ENCODE measurements at places on chromosomes 16 and 17.

DNA sequence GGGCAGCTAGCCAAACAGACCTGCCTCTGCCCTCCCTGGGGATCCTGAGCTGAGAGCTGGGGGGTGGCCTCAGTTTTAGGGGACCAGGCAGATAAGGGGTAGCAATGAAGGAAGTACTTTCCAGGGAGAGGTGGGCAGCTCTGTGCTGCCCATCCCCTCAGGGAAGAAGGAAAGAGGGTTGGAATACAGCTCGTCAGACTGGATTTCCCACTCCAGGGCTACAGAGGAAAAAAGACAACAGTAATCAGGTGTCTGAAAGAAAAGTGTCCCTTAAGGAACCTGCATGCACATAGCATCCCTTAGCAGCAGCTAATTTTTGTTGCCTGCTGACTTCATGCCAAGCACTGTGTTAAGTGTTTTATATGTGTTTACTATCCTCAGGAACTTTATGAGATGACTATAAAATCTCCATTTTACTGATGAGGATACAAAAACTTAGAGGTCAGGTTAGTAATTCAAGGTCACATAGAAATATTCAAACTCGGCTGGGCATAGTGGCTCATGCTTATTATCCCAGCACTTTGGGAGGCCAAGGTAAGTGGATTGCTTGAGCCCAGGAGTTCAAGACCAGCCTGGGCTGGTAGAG is 3.2 kb upstream of the MRPL58 start:
- DNase-seq, result no peak

DNA sequence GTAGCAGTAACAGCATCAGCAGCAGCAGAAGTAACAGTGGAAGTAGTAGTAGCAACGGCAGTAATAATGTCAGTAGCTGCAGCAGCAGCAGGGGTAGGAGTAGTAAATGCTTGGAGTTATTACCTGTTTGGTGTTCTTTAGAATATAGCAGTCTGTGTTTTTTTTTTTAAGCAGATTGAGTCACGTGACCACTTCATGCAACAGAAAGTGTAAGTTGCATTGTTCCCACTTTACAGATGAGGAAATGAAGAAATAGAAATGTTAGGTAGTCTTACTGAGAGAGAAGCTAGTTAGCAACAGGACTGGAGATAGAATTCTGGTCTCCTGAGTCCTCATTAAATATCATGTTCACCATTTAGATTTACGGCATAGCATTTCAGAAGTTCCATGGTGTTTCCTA is 358.2 kb downstream of the HAPSTR1 start:
- no peak for DNase-seq

DNA sequence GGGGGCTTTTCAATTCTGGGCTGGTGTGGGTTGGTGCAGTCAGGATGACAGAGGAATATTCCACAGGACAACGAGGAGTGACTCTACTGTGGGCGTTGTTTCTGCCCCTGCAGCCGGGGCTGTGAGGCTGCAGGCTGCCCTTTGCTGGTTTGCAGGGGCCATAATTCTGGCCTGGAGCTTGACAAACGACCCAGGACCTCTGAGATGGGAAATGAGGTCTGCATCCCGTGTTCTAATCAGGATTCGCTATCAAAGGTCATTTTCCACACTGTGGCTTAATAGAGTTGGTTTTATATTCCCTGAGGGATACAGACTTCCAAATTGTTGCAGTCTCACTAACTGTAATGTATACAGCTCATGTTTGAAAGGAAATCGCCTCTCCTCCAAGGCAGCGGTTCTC is 180.9 kb downstream of the RPTOR start:
- DNase-seq, result no peak

GRCh38 chr17:28384281-28385036 is 13.0 kb downstream of the SARM1 start:
- DNase-seq, result peak; percentile 59

GRCh38 chr16:30009990-30010843 is 610 bp downstream of the DOC2A start:
- DNase-seq, result no peak

DNA sequence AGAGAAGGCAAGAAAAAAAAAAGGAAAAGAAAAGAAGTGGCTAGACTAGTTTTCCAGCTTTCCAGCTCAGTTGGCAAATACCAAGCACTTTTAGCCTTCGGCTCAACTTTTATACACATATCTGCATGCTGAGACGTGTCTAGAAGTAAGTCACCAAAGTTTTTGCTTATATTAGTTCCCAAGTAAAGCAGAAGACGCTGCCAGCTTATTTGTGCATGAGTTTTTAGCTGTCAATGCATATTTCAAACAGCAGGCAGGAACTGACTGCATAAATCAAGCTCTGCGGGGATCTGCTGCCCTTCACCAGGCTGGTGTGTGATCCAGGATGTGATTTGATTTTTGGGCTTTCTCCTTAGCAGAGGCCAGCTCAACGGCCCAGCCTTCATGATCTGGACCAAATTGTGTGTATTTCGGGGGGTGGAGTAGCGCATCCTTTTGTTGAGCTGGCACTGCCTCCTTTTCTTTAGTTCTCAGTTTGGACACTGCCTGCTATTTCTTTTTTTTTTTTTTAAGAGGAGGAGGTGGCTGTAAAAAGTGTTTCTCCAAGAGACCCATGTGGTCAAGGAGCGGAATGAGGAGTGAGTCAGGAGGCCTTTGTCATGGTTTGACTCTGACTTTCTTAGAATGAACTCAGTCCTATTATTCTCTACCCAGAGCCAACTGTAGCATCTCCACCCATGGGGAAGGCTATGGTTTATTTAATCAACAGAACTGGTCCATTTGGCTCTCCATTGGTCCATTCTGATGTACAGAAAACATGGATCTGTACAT is 162.6 kb upstream of the XYLT1 start:
- no peak for DNase-seq

- DNase-seq, result no peak
These were observed at the start of gene CBLN1 for GRCh38 chr16:49281480-49281842. TSS of gene CBLN1 (minus strand) at chr16:49281838. CDS start at chr16:49281465, 373 bp downstream.

GRCh38 chr16:54385141-54385540 is 98.6 kb upstream of the IRX3 start:
- no peak for DNase-seq

GRCh38 chr16:85627526-85628264 is 14.6 kb downstream of the GSE1 start:
- no peak for DNase-seq

DNA sequence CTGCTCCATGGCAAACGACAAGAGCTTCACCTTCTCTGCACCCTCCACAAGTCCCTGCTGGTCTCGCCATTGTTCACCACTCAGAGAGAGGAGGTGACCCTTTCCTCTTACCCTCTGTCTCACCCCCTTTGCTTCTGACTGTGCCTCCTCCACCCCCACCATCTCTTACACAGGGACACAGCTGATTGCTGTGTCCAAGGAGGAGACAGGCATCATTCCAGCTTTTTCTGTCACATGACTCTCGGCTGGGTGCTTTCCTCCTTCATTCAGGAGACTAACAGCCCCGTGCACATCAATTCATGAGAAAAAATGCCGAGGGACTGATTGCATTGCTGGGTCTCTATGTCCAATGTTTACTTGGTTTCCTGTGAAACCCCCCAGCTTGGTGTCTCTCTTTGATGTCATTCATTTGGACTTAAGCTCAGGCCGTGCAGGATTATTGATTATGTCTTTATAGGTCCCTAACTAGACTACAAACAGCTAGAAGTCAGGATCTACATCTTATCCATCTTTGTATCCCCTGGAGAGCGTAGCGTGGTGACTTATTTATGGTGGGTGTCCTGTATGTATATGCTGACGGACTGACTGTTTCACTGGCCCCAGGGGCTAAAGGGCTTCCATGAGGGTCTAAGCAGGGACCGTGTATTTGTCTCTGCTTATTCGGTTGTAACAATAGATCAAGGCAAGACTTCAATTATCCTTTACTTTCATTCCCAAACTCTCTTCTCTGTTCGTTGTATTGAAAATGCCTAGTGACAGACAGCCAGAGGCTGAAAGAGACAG is 82.2 kb upstream of the CDH13 start:
- no peak for DNase-seq

DNA sequence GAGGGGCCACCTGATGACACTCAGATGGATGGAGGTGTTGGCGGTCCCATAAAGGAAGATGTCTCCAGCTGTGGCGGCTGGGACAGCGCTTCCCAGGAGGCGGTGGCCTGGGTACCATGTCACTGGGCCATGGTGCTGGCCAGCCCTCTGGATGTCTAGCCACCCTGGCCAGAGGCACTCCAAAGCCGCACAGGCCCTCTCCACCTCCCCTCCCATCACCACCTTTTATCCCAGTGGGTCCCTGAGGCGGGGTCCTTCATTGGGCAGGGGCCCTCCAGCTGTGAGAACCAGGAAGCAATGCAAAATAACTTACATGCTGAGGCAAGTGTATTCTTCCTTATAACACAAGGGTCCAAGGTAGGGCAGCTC is 23.1 kb downstream of the RAB11FIP4 start:
- no peak for DNase-seq

DNA sequence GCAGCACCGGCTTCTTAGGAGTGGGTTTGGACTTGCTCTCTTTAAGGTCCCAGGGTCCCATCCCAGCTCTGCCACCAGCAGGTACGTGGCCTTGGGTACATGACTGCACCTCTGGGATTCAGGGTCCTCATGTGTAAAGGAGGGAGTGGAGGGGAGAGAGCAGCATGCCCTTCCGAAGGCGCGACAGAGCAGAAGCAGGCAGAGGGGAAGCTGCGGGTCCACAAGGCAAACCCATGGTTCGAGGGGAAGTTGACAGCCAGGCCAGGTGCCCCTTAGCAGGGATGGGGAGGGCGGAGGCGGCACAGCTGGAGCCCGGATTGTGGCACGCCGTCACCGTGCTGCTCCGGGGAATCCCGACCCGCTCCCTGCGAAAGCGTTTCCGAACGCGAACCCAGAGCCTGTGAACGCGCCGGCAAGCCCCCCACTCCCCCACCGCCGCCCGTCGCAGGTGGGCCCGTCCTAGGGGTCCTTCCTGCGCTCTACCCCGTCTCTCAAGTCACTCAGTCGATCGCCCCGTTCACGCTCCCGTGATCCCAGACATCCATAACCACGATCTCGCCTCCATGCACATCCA is 4.1 kb upstream of the TBX2 start:
- DNase-seq, result no peak

DNA sequence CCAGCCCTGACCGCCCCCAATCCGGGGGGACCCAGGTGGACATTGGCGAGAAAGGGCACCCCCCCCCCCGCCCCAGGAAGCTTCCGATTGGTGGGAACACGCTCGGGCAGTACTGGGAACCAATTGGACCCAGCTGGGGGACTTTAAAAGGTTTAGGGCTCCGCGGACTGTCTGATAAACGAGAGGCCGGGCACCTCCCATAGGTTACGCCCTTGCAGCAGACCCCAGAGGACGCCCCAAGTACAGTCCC is 245 bp downstream of the TMEM256 start:
- DNase-seq, result no peak

DNA sequence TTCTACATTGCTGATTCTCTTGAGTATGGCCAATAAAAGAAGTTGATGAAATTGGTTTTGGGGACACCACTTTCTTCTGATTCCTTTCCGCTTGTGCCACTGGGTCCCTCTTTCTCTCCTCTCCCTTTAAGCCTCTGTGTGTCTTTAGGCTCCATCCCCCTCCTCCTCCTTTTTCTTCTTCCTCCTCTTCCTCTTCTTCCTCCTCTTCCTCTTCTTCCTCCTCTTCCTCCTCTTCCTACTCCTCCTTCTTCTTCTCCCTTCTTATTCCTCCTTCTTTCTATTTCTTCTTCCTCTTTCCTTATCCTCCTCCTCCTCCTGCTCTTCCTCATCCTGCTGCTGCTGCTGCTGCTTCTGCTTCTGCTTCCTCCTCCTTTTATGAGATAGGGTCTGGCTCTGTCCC is 93.7 kb downstream of the CHD9NB start:
- no peak for DNase-seq

All from CD4-positive, alpha-beta T cell treated with Interleukin-6 at 100 ng/mL for 8 hours (primary cell).